ENCODE measurements at places on chromosomes 2 and 18.
A peak's percentile ranks its signal among the peaks of the same experiment; 100 is the strongest.

GRCh38 chr2:108226564-108226963 lies 13.2 kb upstream of the SULT1C3 start:
- DNase-seq: no peak

GRCh38 chr18:71194438-71194837 lies 905.6 kb downstream of the SOCS6 start:
- DNase-seq: no peak

DNA sequence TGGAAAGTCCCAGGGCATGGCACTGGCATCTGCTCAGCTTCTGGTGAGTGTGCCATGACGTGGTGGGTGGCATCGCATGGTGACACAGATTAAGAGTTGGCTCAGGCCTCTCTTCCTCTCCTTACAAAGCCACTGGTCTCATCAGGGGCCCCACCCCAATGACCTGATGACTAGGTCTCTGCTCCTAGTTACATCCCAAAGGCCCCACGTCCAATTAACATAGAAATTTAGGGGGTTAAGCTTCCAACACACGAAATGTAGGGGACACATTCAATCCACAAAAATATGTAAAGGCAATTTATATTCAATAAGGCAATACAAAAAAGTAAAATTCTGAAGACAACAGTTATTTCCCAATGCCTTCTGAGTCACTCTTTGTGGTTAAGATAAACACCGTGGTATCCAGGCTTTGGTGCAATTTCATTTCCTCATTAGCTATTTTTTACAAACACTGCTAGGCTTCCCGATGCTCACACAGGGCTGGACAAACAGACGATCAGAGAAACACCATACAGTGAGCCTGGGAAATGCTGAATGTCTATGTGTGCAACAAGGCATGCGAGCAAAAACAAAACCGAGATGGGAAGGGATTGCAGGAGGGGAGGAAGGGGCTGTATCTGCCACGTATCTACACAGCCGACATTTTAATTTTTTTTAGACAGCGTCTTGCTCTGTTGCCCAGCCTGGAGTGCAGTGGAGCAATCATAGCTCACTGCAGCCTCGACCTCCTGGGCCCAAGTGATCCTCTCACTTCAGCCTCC lies 67.2 kb downstream of the MBP start:
- DNase-seq: peak; percentile 70

DNA sequence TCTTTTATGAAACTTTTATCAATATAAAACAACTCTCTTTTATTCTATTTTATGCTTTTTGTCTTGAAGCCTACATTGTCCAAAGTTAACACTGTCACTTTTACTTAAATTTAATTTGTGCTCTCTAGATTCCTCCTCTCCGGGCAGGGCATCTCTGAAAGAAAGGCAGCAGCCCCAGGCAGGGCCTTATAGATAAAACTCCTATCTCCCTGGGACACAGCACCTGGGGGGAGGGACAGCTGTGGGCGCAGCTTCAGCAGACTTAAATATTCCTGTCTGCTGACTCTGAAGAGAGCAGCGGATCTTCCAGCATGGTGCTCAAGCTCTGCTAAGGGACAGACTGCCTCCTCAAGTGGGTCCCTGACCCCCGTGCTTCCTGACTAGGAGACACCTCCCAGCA lies 447.7 kb upstream of the FANCL start:
- DNase-seq: no peak

- DNase-seq: peak; percentile 84
Observed at GRCh38 chr2:120442923-120443571, 97.1 kb downstream of the INHBB start.

GRCh38 chr2:199955007-199955338 lies 318 bp downstream of the TYW5 start:
- no peak for DNase-seq

DNA sequence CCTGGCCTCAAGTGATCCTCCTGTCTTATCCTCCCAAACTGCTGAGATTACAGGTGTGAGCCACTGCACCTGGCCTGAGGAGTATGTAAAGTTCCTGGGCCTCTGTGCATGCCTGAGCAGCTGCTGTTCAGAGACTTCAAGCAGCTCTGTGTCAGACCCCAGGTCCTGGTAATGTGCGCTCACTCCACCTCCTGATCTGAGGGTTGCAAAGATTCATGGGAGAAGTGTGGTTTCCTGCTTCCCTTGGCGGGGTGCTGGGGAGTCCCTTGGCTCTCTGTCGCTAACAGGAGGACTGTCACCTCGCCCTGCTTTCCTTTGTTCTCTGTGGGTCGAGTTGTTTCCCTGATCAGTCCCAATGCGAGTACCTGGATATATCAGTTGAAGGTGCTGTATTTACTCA lies 8.6 kb upstream of the IL36A start:
- no peak for DNase-seq

GRCh38 chr2:197515315-197515738 lies 539 bp upstream of the MOB4 start:
- DNase-seq: no peak

DNA sequence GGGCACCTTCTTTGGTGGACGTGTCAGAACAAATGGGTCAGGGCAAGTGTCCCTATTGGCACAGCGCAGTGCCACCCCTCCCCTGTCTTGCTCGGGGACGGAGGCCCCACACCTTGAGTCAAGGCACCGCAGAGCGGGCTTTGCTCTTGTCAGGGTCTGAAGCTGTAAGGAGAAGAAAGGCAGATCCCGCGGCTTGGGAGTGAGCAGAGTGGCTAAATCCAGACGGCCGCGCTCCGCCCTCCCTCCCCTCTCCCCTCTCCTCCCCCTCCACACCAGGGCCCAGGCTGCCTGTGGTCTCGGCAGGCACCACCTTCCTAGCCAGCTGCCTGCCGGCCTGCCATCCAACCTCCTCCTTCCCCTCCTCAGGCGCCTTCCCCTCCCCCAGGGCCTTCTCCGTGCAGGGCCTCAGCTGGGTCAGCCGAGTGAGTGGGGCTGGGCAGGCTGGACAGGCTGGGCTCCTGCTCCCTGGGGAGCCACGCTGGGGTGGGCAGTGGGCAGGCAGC lies 25.8 kb downstream of the SPEG start:
- DNase-seq: no peak

DNA sequence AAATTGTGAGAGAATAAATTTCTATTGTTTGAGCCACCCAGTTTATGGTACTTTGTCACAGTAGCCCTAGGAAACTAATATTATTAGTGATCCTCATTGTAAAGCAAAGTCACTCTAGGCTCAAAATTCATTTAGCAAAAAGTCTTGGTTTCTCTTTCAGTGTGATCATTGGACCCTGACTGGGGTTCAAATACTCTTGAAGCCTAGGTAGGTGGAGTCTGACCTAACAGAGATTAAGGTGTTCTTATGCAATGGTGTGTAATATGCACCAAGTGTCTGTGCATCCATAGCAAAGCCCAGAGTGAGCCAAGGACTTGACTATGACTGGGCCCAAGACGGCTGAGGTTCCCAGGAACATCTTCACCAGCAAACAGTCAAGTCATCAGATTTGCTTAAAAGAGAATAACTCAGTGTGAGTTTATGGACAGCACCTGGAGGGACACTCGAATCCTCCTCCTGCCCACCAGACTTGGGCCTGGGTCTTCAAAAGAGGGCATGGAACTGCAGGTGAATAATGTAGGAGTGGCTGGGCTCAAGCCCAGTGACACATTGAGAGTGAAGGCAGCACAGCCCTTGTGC lies 51.1 kb upstream of the BCL11A start:
- no peak for DNase-seq

- no peak for DNase-seq
Observed at GRCh38 chr2:229226382-229226781, 44.7 kb downstream of the PID1 start.

GRCh38 chr18:76233876-76234675 lies 261.0 kb downstream of the ZNF516 start:
- no peak for DNase-seq

DNA sequence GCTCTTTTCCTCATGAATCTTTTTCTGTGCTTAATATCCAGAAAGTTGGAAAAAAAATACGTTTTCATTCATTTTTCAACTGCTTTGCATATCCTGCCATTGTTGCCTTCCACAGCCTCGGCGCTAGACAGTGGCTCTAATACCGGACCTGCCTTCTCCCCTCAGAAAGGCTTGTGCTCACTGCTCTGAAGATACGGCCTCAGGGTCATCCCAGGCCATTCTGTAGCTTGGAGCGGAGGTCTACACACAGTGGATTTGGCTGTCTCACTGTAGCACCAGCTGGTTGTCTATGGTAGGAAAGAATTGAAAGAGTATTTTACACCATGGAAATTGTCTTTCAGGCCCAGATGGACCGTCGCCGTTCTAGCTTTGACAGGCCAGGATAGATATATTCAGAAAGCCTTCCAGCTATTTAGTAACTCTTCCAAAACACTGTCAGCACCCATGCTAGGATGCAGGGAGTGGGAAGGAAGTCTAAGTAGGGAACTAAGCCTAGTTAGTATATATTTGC lies 242.0 kb downstream of the TMEM182 start:
- no peak for DNase-seq

GRCh38 chr18:78271790-78272189 lies 707.8 kb upstream of the SALL3 start:
- DNase-seq: no peak
